ENCODE measurements at places on chromosomes 13 and 19.

- DNase-seq, result no peak
These were observed 28.4 kb downstream of the C19orf81 start for GRCh38 chr19:50677636-50678035.

GRCh38 chr13:80454245-80454644 lies 113.3 kb upstream of the SPRY2 start:
- peak; percentile 1 for DNase-seq

- DNase-seq, result no peak
These were observed 23.1 kb upstream of the TNFRSF19 start for GRCh38 chr13:23547000-23547590.

DNA sequence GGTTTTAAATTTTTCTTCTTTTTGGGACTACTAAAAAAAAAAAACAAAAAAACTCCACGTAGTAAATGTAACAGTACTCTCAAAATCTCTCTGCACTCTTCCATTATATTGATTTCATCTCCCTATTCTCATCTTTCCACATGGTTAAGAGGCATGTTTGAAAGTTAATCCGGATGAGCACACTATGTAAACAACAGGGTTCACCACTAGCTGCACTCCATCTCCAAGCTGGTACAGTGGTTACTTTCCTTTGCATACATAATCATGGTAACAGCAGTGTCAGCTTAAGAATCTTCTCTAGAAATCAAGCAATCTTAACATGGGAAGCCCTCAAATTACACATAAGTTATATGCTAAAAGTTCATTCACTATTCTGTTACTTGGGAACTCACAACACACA lies 92.6 kb downstream of the MIPEP start:
- DNase-seq, result no peak

GRCh38 chr13:41053384-41053826 lies 7.9 kb upstream of the WBP4 start:
- DNase-seq, result no peak

GRCh38 chr19:47992070-47992469 lies at the start of gene BSPH1:
Gene BSPH1, minus strand, starts transcription at chr19:47992170. Its CDS starts 89 bp downstream, at chr19:47992081.
- no peak for DNase-seq

DNA sequence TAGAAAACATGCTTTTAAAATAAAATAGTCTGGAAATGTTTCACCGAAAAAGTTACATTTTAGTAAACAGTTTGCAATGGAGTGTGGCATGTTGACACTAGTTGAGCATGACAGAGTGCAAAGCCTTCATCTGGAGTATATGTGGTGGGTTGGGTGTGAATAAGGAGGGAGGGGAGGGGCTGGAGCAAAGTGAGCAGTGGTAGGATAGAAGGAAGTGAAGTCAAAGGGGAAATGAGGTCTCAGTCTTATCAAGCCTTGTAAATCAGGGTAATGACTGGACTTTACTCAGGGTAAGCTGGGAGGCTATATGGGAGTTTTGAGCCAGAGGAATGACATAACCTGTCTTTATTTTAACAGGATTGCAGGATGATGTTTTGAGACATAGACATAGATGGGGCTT lies 222.8 kb downstream of the PCDH20 start:
- no peak for DNase-seq

GRCh38 chr13:52665325-52665724 lies 12.7 kb downstream of the SUGT1 start:
- peak; percentile 7 for DNase-seq

DNA sequence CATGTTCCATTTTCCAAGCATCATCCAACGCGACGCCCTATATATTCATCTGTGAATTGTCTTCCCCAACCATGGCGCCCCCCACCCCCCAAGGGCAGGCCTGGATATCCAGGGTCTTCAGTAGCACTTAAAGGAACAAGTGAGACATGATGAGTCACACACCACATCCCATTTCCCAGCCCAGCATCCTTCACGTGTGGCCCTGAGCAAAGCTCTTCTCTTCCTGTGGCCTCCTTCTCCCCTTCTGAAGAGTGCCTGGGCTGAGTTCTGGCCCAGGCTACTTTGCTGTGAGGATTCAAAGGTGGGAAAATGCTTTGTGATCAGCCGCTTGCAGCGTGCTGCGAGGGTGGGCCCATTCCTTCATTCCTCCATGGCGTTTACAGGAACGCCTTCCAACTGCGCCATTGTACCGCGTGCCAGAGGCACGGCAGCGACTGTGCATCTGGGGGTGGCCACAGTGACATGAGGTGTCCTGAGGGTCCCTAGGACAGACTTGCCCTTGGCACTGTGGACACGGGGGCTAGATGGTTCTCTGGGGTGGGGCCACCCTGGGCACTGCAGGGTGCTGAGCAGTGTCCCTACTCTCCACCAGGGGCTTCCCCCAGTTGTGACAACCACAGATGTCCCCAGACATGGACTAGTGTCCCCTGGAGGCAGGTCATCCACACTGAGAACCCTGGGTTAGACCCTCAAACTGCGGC lies 11.7 kb downstream of the PLIN4 start:
- DNase-seq, result peak; percentile 22

- DNase-seq, result no peak
These were observed 1.1 kb downstream of the MBD3 start for GRCh38 chr19:1591421-1592023.

- no peak for DNase-seq
These were observed 484.5 kb downstream of the SLITRK6 start for GRCh38 chr13:85314686-85315085.

GRCh38 chr13:30192320-30193093 lies 114.8 kb downstream of the KATNAL1 start:
- no peak for DNase-seq

DNA sequence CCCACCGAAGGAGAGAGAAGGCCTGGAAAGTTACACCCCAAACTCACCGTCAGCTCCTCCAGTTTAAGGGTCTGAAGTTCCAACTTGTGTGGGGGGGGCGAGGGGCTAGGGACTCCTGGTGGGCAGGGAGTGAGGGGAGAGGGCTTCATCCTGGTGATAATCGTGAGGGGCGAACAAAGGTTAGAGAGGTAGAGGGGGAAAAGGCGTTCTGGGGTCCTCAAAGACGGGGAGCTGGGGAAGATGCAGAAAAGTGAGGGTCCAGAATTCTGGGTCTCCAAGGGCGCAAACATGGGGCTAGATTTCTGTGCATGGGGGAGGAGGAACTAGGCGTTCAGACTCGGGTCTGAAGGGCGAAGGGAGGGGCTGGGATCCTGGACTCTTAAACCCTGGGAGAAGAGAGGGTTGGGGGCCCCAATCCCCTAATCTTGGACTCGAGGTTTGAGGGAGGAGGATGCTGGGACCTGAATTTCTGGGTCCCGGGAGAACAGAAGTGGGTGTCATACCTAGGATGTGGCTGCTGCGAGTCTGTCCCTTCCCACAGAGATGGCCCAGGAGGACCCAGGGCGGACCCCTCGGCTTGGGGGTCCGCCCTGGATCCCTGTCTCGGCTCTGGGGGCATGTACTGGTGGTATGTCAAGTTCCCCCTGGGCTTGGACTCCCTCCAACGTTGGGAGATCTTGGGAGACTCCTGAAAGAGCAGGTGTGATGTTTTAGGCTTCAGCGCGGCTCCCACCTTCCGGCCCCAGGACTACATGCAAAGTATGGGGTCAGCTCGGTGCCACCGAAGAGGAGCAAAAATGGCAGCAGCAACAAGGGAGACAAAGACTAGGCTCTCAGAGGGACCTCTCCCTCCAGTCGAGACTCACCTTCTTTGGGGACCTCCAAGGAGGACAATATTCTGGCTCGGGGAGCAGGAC lies 4.5 kb downstream of the MAMSTR start:
- no peak for DNase-seq

GRCh38 chr19:811506-812048 lies 10.2 kb downstream of the PLPPR3 start:
- DNase-seq, result no peak

DNA sequence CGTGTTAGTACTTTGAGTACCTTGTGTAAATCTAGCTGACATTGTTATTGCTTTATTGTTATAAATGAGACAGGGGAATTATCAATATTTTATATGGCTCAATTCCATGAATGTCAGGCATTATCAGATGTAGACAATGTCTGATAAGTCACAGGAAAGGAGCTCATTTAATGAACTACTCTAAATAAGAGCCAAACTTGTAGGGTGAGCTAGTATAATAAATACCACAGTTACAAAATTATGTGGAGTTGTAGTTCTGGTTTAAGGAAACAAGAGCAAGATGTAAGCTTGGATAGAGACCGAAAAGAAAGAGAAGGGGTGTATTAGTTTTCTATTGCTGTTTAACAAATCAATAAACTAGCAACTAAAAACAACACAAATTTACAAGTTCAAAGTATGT lies 891.8 kb upstream of the SLITRK1 start:
- no peak for DNase-seq

DNA sequence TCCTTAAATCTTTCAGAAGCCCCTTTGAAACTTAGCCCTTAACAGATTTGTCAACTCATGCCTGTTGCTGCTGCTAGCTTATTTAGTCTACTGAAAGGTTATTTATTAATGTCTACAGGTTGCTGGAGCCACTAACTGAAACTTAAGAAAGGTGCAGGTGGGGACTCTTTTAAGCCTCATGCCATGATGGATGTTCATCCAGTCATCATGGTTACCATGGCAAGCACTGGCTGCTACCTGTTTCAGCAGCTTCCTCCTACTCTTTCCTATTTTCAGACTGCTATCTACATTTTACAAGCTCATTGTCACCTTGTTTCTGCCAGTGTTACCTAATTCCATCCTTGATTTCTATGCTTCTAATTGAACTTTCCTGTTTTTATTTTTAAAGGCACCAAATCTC lies 27.1 kb downstream of the DGKH start:
- DNase-seq, result no peak

DNA sequence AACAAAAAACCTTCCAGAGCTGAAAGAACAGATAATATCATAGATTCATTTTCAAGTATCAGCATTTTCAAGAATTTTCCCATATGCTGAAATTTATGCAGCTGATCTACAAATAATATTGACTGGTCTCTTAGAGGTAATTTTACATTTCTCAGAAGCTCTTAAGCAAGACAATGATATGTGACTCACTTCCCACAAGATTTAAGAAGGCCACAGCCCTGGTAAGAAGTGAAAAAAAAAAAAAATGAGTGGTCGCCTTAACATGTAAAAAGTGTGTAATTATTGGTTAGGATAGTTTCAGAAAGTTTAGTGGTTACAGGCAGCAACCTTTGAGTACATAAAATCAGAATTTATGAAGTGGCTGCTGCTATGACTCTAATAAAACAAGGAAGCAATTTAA lies 54.5 kb downstream of the NUFIP1 start:
- DNase-seq, result peak; percentile 50

DNA sequence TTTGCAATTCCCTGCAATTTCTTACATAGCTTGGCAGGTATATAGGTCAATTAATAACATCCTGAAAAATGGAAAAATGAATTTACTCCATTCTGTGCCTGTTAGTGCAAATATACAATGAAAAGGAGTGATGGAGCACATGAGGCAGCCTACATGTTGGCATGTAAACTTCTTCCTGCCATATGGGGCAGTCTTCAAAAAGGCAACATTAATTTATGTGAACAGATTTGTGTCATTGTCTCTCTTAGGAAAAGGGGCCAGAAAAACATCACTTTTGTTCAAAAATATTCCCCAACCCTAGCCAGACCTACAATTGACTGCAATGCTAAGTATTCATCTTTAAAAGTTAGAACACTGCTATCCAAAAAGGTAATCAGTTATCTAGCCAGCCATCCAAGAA lies 332.2 kb downstream of the TBC1D4 start:
- DNase-seq, result no peak

DNA sequence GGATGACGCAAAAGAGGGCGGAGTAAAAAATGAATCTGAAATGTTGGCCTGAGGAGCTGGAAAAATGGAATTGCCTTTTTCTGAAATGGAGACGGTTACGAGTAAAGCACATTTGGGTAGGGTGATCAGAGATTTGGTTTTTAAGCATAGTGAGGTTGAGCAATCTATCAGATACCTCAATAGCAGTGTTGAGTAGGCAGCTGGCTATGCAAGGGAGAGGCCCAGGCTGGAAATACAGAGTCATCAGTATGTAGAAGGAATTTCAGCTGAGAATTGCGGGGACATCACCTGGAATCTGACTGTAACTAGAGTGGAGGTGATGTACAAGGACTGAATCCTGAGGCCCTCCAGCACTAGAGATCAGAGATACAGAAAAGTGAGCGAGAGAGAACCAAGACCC lies 224.8 kb downstream of the LMO7 start:
- DNase-seq, result no peak

- peak; percentile 73 for DNase-seq
These were observed 9.0 kb downstream of the ABHD8 start for GRCh38 chr19:17294051-17294891.

DNA sequence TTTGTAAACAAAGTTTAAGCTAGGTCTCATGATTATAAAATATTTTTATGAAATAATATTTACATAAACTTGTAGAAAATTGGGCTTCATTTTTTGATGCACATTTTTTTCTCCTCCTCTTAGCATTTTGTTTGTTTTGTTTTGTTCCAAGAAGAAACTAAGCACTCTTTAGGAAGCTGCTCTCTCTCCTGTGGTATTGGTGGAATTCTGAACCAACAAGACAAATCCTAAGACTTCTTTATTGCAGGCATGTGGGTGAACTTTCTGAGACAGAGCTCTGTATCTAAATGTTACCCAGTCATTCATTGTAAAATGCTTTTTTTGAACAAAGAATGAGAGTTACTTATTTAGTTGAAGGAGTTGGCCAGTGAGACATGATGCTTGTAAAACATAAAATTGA lies 39.3 kb downstream of the LMO7 start:
- no peak for DNase-seq

GRCh38 chr19:13058951-13059660 lies 43.6 kb downstream of the LYL1 start:
- DNase-seq, result no peak

DNA sequence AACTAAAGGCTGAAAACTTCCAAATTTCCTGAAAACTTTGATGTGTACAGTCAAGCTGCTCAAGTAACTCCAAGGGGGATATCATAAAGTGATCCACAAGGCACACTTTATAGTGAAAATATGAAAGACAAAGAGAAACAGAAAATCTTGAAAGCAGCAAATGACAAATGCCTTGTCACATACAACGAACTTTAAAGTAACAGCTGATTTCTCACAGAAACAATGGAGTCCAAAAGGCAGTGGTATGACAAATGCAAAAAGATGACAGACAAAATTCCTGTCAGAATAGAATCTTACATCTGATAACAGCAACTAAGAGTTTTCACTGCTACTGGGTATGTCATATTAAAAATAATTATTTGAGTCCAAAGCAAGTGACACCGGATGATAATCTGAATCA lies 1602.3 kb upstream of the PRR20A start:
- no peak for DNase-seq

DNA sequence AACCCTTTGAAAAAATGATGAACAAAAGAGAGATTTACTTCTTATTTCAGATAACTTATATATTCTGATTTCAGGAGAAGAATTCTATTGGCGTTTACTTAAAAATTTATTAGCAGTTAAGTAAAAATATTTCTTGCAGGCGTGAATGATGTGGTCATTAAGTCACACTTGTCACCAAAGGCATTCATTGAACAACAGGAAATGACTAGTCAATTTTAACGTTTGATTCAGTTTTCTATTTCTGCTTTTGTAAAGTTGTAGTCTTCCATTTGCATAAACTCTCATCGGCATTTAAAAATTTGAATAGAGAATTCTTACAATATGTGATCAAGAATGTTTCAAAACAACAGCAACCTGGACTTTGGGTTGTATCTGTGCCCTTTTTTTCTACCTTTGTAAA lies 83.4 kb downstream of the GPR12 start:
- no peak for DNase-seq

Data from activated CD4-positive, alpha-beta T cell treated with anti-CD3 and anti-CD28 coated beads, Interleukin-10, Interleukin-2, amounts not matched to agents 100 ng/mL and 50 ng/mL, durations not matched to agents 16 hours and 8 hours (primary cell).